ENCODE measurements at places on chromosomes 5 and 9.

- DNase-seq = no peak
These were observed 707 bp downstream of the RMND5B start for GRCh38 chr5:178131446-178131996.

GRCh38 chr9:136975644-136976043 is 1.7 kb upstream of the PTGDS start:
- DNase-seq = no peak

- DNase-seq = no peak
These were observed 152.1 kb downstream of the EFNA5 start for GRCh38 chr5:107518616-107519015.

DNA sequence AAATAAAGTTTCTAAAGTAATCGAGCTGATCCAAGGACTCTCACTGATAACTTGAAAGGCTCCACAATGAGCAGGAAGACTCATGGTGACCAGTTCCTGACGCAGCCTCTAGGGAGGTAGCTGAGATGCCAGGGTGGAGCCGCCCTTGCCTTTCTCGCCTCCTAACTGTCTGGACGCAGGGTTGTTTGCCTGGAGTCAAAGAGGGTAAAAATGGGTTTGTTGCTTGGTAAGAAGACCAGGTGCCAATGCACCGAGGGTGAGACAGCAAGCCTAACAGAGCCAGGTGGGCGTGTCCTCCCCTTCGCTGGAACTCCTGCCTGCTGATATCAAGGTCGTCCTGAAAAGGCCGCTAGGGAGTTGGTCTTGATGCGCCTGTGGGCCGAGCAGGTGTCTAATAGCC is 48.6 kb upstream of the FCN1 start:
- no peak for DNase-seq

- DNase-seq = no peak
These were observed 26.2 kb downstream of the RAD23B start for GRCh38 chr9:107309271-107309670.

DNA sequence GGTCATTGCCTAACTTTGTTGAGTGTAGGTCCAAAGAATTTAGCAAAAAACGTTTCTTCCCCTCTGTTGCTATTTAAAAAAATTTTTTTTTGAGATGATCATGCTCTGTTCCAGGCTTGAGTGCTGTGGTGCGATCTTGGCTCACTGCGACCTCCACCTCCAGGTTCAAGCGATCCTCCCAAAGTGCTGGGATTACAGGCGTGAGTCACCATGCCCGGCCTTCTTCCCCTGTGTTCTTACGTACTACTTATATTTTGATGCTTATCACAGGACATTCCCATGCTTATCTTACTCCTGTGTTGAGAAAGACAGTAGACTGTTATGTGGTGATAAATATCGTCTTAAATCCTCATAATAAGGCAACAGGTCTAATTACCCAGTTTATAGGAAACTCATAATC is 2.5 kb downstream of the ACER2 start:
- no peak for DNase-seq

DNA sequence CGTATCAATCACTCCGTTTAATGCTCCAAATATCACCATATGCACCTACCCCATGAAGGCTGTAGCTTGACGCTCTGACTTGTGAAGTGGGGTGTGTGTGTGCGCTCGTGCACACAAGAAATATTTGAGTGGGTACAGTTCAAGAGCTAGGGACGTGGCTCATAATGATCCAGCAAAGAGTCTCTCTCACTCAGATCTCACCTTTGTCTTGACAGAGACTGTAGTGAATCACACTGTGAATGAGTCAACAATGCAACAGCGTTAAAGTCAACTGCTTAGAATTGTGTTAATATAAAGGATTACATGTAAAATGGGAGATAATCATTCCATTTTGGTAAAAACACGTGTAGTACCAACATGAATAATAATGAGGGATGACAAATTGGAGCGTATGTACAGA is 119.4 kb downstream of the MED27 start:
- DNase-seq = no peak

DNA sequence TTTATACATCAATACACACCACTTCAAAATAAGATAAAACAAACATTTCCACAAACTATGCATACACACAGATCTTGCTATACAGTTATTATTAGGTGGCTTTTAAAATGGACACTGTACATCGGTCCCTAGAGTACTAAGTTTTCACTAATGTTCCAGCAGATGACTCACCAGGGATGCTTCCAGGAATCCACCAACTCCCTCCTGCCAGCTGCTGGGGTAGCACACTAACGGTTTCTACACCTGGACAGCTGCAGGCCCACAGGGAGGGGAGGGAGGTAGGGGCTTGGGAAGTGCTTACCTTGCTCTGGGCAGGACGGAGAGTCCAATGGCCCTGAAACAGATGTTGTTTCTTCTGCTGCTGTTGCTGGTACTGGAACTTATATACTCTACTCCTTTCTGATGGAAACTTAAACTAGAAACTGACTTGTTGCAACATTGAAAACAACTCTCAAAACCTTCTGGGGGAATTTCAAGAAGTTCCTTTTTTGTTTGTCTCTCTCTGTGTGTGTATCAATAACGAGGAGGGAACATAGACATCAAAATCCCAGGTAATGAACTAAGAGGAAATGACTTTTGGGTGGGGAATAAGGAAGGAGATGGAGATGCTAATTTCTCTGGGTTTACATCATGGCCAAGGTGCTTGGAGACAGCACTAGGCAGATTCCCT is at the start of gene IL12B:
IL12B (minus strand) TSS at position 357 of the 670 bp plus-strand sequence. CDS start 3,705 bp downstream, outside the sequence.
- no peak for DNase-seq
